ENCODE measurements at places on chromosomes 11 and 22.

GRCh38 chr11:19727246-19727645 lies 14.6 kb downstream of the NAV2 start:
- no peak for DNase-seq

DNA sequence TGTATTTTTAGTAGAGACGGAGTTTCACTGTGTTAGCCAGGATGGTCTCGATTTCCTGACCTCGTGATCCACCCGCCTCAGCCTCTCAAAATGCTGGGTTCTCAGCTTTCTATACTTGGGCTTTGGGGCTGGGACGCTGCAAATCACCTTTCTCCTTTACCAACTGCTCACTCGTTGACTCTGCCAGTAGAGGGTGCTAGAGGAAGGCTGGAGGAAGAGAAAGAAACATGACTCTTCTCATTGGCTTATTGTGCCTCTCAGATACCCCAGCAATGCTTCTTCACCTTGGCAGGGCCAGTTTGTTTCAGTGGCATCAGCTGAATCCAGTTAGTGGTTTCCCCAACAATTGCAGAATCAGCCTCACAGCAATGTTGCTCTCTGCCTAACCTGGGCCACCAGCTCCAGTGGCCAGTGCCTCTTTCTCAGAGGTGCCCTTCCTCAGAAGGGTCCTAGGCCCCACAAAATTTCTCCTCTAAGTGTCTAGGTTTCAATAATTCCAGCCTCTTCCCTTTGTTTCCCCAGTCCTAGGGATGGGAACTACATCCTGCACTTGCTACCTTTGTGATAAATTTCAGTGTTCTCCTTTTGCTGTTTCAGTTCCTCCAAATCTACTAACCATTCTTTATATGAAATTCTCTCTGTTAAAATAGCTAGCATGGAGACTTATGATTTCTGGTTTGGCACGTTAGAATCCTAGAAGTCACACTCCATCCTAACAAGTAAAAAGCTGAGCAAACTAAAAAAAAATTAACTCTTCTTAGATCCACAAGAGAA lies 71.5 kb upstream of the VSTM5 start:
- DNase-seq = peak; percentile 40

- no peak for DNase-seq
Observed at GRCh38 chr22:26672060-26672471, 14.7 kb downstream of the MIAT start.

- peak; percentile 41 for DNase-seq
Observed at GRCh38 chr11:102451681-102452460, 694 bp downstream of the TMEM123 start.

- DNase-seq = no peak
Observed at GRCh38 chr11:12735262-12735661, 61.0 kb downstream of the TEAD1 start.

- no peak for DNase-seq
Observed at GRCh38 chr22:36811094-36811800, 5.6 kb downstream of the PVALB start.

DNA sequence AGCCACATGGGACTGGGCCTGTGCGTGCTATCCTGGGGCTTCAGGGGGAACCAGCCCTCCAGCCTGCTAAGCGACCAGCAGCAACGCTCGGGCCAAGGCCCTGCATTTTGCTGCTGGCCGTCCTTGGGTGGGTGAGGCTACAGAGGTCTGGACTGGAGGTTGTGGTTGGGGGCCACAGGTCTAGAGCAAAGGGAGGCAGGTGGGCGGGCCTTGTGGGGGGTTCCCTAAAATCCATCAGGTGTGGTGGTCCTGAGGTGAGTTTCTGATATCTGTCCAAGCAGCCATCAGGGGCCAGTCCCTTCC lies 34.7 kb downstream of the PPM1F start:
- no peak for DNase-seq
